Thymus (tissue), 14 donors: ENCODE measurements at places on chromosomes 3 and 15.

DNA sequence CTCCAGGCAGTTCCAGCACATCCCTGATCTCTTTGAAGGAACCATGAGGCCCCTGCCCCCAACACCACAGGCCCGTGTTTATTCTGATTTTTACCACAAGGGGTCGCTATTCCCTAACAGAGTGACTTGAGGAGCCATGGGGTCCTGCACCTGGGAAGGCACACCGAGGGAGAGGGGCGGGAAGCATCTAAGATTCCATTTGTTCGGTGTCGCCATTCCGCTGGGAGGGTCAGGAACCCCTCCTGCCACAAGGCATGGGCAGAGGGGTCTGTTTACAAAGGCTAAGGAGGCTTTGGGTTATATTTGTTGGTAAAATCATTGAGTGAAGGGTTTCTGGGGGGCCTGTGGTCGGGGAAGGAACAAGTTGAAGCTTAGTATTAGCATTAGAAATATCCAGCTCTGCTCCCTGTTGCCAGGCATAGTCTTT, 77.1 kb downstream of the WDR76 start:
- no peaks in the 10 kb centered on the region for H3K36me3 ChIP-seq
- H3K27ac ChIP-seq: no peak overlapping the region
- no peak overlapping the region for H3K4me3 ChIP-seq
- DNase-seq: peak; percentile 32
- H3K4me1 ChIP-seq: no peaks in the 10 kb centered on the region

DNA sequence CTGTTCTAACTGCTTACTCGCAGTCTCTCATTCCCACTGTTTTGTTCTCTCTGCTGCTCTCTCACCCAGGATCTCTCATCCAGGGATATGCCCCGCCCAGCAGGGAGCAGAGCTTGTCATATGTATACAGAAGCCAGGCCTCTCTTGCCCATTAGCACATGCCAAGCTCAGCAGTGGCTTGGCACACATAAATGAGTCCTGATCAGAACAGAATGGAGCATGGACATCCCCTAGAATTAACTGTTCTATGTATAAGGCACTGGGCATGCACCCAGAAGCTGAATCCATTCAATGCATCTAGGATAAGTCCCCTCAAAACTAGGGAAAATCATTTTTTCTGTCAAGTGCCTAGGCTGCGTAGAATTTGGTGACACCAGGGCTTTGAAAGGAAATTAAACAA, 61.6 kb downstream of the IGSF11 start:
- H3K36me3 ChIP-seq: no peaks in the 10 kb centered on the region
- no peak for DNase-seq
- H3K4me1 ChIP-seq: no peaks in the 10 kb centered on the region
- no peak overlapping the region for H3K27ac ChIP-seq
- no peaks in the 10 kb centered on the region for H3K27me3 ChIP-seq

DNA sequence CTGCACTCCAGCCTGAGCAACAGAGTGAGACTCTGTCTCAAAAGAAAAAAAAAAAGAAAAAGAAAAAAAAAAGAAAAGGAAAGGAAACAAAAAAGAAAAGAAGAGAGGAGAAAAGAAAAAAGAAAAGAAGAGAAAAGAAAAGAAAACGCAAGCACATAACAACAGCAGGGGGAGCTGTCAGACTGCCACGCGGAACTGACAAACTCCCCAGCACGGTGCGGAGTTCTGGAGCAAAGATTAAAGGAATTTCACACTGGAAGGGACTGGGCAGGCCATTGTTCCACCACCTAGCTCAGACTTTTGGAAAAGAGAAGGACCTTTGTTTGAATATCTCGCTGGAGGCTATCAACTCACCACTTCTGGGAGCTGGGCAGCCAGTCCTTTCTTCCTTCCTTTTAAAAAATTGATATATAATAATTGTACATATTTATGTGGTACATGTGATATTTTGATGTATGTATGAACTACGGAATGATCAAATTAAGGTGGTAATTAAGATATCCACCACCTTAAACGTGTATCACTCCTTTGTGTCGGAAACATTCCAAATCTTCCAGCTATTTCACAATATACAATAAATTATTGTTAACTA, 40.5 kb downstream of the DPPA2 start:
- H3K27me3 ChIP-seq: no peaks in the 10 kb centered on the region
- no peak overlapping the region for H3K27ac ChIP-seq
- H3K4me1 ChIP-seq: no peaks in the 10 kb centered on the region
- H3K4me3 ChIP-seq: no peak overlapping the region
- no peaks in the 10 kb centered on the region for H3K36me3 ChIP-seq
- no peak for DNase-seq

DNA sequence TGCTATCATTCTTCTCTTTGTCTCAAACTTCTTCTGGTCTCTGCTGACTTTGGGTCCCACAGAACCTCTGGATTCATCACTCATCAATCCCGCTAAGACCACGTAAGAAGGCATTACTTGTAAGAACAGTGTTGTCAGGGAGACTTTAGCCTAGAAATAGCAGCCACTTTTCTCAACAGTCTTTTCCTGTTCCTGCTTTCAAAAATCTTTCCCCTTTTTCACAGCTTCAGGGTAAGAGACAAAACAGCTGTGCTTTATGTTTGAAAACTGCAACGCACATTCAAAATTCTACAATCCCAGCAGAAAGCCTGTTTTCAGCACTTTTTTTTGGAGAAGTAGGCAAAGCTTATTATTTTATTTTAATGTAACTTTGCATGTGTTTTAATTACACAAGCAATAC, 42.0 kb upstream of the FAM98B start:
- no peak for DNase-seq
- no peaks in the 10 kb centered on the region for H3K4me1 ChIP-seq
- no peak overlapping the region for H3K27ac ChIP-seq
- H3K4me3 ChIP-seq: no peak overlapping the region
- no peaks in the 10 kb centered on the region for H3K36me3 ChIP-seq
- no peaks in the 10 kb centered on the region for H3K27me3 ChIP-seq

GRCh38 chr15:39595338-39596221, 14.7 kb downstream of the THBS1 start:
- no peaks in the 10 kb centered on the region for H3K27me3 ChIP-seq
- H3K4me3 ChIP-seq: no peak overlapping the region
- H3K27ac ChIP-seq: no peak overlapping the region
- H3K36me3 ChIP-seq: no peaks in the 10 kb centered on the region
- H3K4me1 ChIP-seq: no peaks in the 10 kb centered on the region
- DNase-seq: no peak

DNA sequence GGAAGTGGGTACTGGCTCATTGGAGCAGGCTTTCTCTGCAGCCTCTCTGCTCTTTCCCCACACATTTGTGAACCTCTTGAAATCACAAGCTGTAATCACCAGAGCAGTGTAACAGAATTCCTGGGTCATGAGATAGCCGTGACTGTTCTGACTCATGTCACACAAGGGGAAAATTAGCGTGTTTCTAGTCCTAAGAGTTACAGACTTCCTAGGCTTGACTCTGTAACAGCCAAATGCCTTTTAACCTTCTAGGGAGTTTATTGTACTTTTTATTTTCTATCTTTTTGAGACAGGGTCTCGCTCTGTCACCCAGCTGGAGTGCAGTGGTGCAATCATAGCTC, 54.7 kb upstream of the TRAK1 start:
- no peak overlapping the region for H3K4me3 ChIP-seq
- peak overlapping the region; percentile 28 for H3K27ac ChIP-seq
- no peaks in the 10 kb centered on the region for H3K27me3 ChIP-seq
- no peak for DNase-seq
- no peaks in the 10 kb centered on the region for H3K36me3 ChIP-seq

DNA sequence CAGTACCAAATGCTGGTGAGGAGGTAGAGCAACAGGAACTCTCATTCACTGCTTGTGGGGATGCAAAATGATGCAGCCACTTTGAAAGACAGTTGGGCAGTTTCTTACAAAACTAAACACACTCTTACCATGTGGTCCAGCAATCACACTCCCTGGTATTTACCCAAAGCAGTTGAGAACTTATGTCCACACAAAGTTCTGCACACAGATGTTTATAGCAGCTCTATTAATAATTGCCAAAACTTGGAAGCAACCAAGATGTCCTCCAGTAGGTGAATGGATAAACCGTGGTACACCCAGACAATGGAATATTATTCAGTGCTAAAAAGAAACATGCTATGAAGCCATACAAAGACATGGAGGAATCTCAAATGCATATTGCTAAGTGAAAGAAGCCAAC, 139.1 kb upstream of the SLC6A11 start:
- peaks cover 2% of the 10 kb centered on the region for H3K27me3 ChIP-seq
- H3K4me1 ChIP-seq: no peaks in the 10 kb centered on the region
- H3K27ac ChIP-seq: no peak overlapping the region

- H3K36me3 ChIP-seq: no peaks in the 10 kb centered on the region
- H3K27me3 ChIP-seq: no peaks in the 10 kb centered on the region
- peaks cover 5% of the 10 kb centered on the region for H3K4me1 ChIP-seq
- H3K4me3 ChIP-seq: no peak overlapping the region
- no peak for DNase-seq
Measured at GRCh38 chr15:51310064-51310463, 28.3 kb downstream of the CYP19A1 start.

GRCh38 chr3:8557298-8557697, 55.7 kb downstream of the LMCD1 start:
- no peaks in the 10 kb centered on the region for H3K4me1 ChIP-seq
- no peak overlapping the region for H3K27ac ChIP-seq
- H3K4me3 ChIP-seq: no peak overlapping the region

GRCh38 chr15:54305138-54305537, 326.9 kb downstream of the UNC13C start:
- no peak overlapping the region for H3K4me3 ChIP-seq
- H3K4me1 ChIP-seq: no peaks in the 10 kb centered on the region
- H3K36me3 ChIP-seq: no peaks in the 10 kb centered on the region
- H3K27ac ChIP-seq: no peak overlapping the region
- DNase-seq: no peak
- no peaks in the 10 kb centered on the region for H3K27me3 ChIP-seq

DNA sequence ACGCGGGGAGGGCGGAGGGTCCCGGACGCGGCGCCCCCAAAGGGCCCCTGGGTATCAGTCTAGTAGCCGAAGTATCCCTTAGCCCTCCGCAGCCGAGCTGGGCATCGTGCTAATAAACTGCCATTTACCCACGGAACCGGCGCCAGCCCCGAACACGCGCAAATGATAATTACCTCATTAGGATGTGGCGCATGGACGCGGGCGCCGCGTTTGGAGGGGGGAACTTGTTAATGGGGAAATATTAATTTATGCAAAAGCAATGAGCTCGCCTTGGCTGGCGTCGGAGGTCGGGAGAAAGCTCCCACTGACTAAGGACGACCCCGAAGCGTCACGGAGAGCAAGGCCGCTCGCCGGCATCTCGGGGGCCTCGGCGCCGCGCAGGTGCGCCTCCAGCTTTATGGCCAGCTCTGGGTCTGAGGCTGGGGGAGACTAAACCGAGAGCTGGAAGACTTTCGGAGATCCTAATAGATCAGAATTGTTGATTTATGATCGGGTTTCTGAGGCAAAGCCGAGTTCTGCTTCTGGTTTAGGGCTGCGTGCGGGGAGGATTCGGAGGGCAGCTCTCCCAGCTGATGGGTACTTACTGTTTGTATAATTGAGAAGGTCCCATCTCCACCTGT, 474 bp upstream of the FEZF2 start:
- H3K27ac ChIP-seq: no peak overlapping the region
- no peaks in the 10 kb centered on the region for H3K4me1 ChIP-seq
- no peak overlapping the region for H3K4me3 ChIP-seq
- no peak for DNase-seq

DNA sequence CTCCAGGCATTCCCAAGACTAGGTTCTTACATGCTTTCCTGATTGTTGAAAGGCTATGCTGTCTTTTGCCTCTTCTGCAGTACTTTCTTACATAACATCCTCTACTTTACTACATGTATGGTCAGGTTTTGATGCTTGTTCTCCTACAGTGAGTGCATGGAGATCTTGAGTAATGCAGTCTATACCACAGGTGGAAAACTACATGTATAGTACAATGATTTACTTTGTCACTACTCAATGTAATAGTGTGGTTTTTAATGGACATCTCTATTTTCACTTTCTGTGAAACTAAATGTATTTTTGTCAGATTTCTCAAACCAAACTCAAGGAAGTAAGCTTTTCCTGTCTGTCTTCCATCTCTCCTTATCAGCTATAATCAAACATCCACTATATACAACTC, 657.0 kb downstream of the TUSC7 start:
- H3K4me1 ChIP-seq: no peaks in the 10 kb centered on the region
- H3K36me3 ChIP-seq: no peaks in the 10 kb centered on the region
- H3K27me3 ChIP-seq: no peaks in the 10 kb centered on the region
- no peak overlapping the region for H3K27ac ChIP-seq
- no peak overlapping the region for H3K4me3 ChIP-seq
- DNase-seq: no peak

DNA sequence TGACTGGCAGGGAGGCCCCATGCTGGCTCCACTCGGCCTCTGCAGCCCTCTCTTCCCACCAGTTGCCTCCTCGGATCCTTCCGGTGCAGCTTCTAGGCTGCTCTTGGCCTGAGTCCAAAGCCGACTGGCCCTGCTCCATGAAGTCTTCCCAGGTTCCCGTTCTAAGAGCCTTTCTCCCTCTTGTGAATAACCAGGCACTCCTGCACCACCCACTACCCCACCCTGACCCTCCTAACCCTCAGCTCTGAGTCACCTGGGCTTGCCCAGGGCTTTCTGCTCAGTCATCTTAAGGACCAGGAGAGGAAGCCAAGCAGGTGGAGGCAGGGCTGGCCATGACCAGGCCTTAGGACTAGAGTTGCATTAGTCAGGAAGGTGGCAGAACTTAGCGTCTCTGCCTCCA, 28.1 kb upstream of the CNBP start:
- no peak for DNase-seq
- no peak overlapping the region for H3K4me3 ChIP-seq
- H3K36me3 ChIP-seq: no peaks in the 10 kb centered on the region
- H3K27me3 ChIP-seq: no peaks in the 10 kb centered on the region
- no peaks in the 10 kb centered on the region for H3K4me1 ChIP-seq

GRCh38 chr3:42229942-42230688, 35.9 kb downstream of the CCK start:
- H3K27ac ChIP-seq: no peak overlapping the region
- H3K36me3 ChIP-seq: no peaks in the 10 kb centered on the region
- DNase-seq: no peak
- no peaks in the 10 kb centered on the region for H3K4me1 ChIP-seq

DNA sequence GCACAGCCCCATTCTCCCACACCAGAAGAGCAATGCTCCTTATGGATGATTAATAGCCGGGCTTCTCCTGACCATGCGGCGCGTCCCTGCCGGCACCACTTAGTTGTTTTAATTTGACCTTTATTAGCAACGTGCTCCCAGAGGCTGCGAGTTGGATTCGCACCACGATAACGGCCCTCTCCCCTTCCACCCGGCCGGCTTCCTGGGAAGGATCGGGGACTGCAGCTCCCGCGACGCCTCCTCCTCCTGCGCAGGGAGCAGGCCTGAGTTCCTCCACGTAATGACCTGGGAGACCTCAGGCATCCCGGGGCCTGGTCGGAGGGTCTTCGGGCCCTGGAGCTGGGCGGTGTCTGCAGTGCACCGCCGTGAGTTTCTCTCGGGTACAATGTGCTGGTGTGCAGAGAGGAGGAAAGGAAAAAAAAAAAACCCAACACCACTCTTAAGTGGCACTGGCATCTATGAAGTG, 243.3 kb upstream of the TOPAZ1 start:
- H3K27ac ChIP-seq: no peak overlapping the region
- H3K4me3 ChIP-seq: peak overlapping the region; percentile 45
- no peak for DNase-seq
- peaks cover 98% of the 10 kb centered on the region for H3K27me3 ChIP-seq
- peaks cover 20% of the 10 kb centered on the region for H3K4me1 ChIP-seq

GRCh38 chr3:123105201-123106189, 38.7 kb downstream of the PDIA5 start:
- H3K4me3 ChIP-seq: no peak overlapping the region
- no peaks in the 10 kb centered on the region for H3K4me1 ChIP-seq
- DNase-seq: no peak
